ENCODE measurements at places on chromosomes 5 and 9. TPM values are rescaled to one million over a fixed set of nuclear protein-coding genes. Genes with fewer than 3 reads are reported as not detected.

The SLC45A2 gene
- under 0.01 TPM for total RNA-seq

- DNase-seq, result peak; percentile 79
Measured at GRCh38 chr5:89277816-89278215, 394.8 kb upstream of the MEF2C start.

DNA sequence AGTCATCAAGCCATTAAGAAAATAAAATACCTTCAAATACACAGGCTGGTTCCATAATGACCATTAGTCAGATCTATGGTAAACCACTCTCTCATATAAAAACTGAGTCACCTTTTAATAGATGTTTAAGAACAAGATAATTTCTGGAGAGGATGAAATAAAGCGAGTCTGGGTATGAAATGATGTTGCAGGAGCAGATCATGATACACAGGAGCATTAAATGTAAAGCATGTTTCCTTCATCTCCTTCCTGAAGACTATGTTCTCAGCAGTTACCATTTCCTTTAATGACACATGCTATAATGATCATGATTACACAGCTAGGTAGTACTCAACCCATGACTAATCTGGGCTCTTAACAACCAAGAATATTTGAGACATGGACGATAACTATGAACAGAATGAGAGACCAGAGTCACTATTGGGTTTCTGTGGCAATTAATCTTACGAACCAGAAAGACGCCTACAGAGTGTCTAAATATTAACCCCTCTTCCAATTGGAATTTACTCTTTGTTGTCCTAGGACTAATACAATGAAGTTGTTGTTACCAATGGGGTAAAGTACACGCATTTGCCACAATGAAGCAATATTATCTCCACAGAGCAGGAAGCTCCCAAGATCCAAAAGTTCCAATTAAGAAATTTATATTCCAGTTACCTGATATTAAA lies 105.6 kb downstream of the NR6A1 start:
- peak; percentile 88 for DNase-seq

DNA sequence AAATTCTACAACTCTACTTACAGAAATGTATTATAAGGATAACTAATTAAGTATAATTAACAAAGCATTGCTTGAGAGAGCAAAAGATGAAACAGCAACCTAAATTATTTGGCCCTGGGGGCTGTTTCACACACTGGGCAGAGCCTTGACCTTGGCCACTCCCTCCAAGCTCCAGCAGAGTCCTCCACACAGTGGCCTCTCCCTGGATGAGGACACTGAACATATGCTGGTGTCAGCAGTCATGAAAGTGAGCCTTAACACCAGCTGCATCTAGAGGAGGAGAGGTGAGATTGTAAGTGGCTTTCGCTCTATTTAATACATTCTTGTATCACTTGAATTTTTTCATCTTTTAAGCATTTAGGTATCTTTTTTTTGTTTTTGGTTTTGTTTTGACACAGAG lies 23.3 kb upstream of the ZDHHC12 start:
- DNase-seq, result no peak

- DNase-seq, result no peak
Measured at GRCh38 chr5:107598958-107599357, 71.8 kb downstream of the EFNA5 start.

DNA sequence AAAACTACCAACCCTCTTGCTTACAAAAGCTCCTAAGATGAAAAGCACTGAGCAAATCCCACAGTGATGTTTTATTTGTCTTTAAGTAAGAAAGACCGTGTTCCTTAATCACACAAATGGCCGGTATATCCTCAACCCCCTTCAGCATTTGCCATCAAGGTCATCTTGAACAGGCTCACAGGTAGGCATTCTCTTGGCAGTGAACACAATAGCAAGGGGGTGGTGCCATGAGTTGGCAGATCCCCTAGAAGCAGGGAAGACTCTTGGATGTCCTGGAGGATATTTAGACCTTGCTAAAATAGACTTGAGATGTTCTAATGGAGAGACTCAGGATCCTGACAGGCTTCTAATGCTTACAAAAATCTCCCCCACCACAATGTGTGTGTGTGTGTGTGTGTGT lies 323.0 kb downstream of the SPOCK1 start:
- no peak for DNase-seq
